ENCODE measurements at places on chromosomes 4 and X.

GRCh38 chrX:115226929-115227328 is 7.0 kb downstream of the LRCH2 start:
- no peak for DNase-seq

GRCh38 chr4:164807611-164808010 is 53.7 kb downstream of the SMIM31 start:
- no peak for DNase-seq

- no peak for DNase-seq
Measured at GRCh38 chr4:88177983-88178625, 19.7 kb upstream of the ABCG2 start.

- no peak for DNase-seq
Measured at GRCh38 chrX:12002876-12003275, 135.4 kb upstream of the FRMPD4 start.

DNA sequence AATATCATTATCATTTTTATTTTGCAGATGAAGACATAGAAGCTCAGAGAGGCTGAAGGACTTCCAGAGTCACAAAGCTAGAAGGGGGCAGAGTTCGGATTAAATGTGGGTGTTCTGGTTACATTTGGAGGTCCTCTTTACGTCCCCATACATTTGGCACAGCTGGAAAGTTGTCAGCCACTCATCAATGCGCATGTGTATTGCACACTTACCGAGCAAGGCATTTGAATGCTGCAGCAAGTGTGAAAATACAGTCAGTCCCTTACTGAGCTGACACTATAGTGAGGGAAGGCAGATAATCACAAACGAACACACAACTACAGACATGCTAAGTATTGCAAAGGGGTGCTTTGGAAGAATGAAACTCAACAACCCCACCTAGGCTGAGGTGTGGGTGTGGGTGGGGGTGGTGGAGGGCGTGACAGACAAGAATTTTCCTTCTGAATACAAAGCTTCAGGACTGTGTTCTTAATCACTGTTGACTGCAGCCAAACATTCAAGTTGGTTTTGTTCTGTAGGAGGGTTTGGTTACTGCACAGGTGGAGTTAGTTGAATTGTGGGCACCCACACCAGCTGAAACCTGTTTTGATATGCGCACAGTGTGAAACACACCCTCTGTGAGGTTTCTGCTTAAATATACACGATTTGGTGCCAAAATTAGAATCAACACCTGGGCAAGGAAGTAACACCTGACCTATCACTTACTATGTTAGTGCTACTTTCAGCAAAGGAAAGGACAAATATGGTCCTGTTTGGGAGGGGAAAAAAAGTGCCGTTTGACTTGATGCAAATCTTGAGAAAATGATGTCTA is 72.4 kb downstream of the COQ2 start:
- DNase-seq = peak; percentile 11

GRCh38 chr4:38334791-38335190 is 329.2 kb upstream of the KLF3 start:
- no peak for DNase-seq

- DNase-seq = no peak
Measured at GRCh38 chr4:67575232-67576058, 16.9 kb downstream of the STAP1 start.

DNA sequence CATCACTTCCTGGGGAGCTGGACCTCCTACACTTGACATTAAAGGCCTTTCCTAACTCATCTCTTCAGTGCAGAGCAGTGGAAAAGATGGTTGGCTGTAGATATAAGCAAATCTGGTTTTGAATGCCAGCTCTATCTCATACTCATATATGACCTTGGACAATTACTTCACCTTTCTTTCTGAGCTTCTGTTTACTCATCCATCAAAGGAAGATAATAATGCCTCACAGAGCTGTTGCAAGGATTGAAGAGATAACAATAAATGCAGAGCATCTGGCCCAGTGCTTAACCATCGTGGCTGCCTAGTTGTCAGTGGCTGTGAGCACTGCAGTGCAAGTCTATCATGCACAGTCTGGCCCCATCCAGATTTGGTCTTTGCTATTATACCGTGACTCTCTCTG is 148.1 kb upstream of the EOLA2 start:
- no peak for DNase-seq

Data from activated T-cell treated with anti-CD3 and anti-CD28 coated beads for 1 hour (primary cell).